Naive thymus-derived CD4-positive, alpha-beta T cell (primary cell): ENCODE measurements at places on chromosomes 11 and 22. TPM values are rescaled to one million over a fixed set of nuclear protein-coding genes. Genes with fewer than 3 reads are reported as not detected.

Gene TYR
- not detected for total RNA-seq

Gene MYO7A
- total RNA-seq: 0.19 TPM

Gene EMSY
- total RNA-seq: 31.8 and 35.7 TPM in 2 replicates

Gene KCNK4
- total RNA-seq: 0.42 TPM

Gene BACE1-AS
- 12.5 TPM for total RNA-seq

Gene ARHGAP42
- total RNA-seq: 0.05 TPM in 1 of 2 replicates, not detected in the other

Gene PNPLA5
- total RNA-seq: not detected

Gene SPON1
- total RNA-seq: 1.6 TPM

Gene MMP8
- not detected in 2 replicates for total RNA-seq

Gene CCDC88B
- 116 TPM for total RNA-seq

Gene TAF1D
- 197 TPM for total RNA-seq

Gene PTPN5
- not detected for total RNA-seq

Gene PLA2G3
- not detected in 2 replicates for total RNA-seq

Gene UBQLNL
- 0.73 TPM for total RNA-seq

Gene C22orf15
- total RNA-seq: not detected

Gene CDC42BPG
- total RNA-seq: 0.22 and 1.1 TPM in 2 replicates

Gene MRPL23
- 43.8 TPM for total RNA-seq

Gene ACTN3
- total RNA-seq: not detected

Gene GDPD4
- not detected for total RNA-seq

Gene RAB39A
- total RNA-seq: 0.38 TPM

Gene CD248
- total RNA-seq: 0.36 and 0.59 TPM in 2 replicates

Gene MS4A6E
- not detected for total RNA-seq

Gene ISX
- not detected for total RNA-seq

Gene BBOX1
- total RNA-seq: not detected

Gene SIK2
- 12.9 TPM for total RNA-seq

Gene HBG2
- not detected for total RNA-seq

Gene EIF4G2
- 596 TPM for total RNA-seq

Gene TNNI2
- 8.8 TPM for total RNA-seq

Gene NLRP14
- total RNA-seq: 0.17 TPM

Gene TMPRSS5
- total RNA-seq: 1.2 TPM

Gene PITPNM1
- 133 TPM for total RNA-seq

Gene RAC2
- total RNA-seq: 263 TPM

Gene MCM5
- total RNA-seq: 208 and 222 TPM in 2 replicates

Gene SYT8
- not detected for total RNA-seq

Gene VWA5A
- 8.7 TPM for total RNA-seq

Gene MCAM
- 1.8 and 3.6 TPM in 2 replicates for total RNA-seq

Gene GAL
- not detected for total RNA-seq

Gene RASL10A
- not detected for total RNA-seq

Gene BCO2
- 3.8 TPM for total RNA-seq

Gene MRGPRE
- not detected for total RNA-seq

Gene LDLRAD3
- total RNA-seq: not detected

Gene OSBPL5
- total RNA-seq: 44.8 TPM

Gene BTG4
- not detected for total RNA-seq

Gene GP1BB
- total RNA-seq: 0.40 TPM

Gene NRXN2
- total RNA-seq: 0.07 and 0.23 TPM in 2 replicates

Gene NFAM1
- total RNA-seq: 40.3 TPM

Gene WNT11
- total RNA-seq: not detected

Gene RFPL2
- 0.15 TPM in 1 of 2 replicates, not detected in the other for total RNA-seq

Gene SAA1
- total RNA-seq: not detected

Gene C22orf31
- not detected in 2 replicates for total RNA-seq
